ENCODE measurements at places on chromosomes 6 and 20. TPM values are rescaled to one million over a fixed set of nuclear protein-coding genes. Genes with fewer than 3 reads are reported as not detected.

LY6G5B gene
- total RNA-seq: 4.3 TPM

DNA sequence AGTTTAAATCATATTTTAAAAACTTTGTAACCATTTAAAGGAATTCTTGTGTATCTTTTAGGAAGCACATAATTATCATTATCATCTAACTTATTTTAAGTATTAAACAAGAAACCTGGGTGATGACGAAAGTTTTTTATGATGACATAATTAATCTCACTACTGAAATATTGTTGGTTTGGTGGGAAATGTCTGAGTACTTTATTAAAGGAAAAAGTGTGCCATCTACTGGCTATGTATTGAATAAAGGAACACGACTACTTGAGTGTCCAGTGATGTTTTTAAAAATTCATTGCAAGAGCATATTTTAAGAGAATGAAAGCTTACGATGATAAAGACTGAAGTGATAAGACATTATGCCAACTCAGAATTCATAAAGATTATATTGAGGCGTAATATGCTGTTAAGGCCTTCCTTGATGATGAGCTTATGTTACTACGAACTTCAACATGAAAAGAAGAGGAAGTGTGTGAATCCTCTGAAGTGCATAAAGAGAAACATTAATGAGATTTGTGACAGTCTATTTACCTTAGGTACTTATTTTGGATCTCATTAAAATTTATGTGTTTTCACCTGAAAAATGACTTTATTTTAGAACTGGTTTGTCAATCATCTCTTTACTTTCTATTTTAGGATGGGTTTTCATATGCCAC, 12.0 kb upstream of the TRMT11 start:
- DNase-seq: peak; percentile 27

FAM83D gene
- 51.8 TPM for total RNA-seq

GRCh38 chr6:14001329-14002012, 76.7 kb downstream of the RNF182 start:
- peak; percentile 99 for DNase-seq

DNA sequence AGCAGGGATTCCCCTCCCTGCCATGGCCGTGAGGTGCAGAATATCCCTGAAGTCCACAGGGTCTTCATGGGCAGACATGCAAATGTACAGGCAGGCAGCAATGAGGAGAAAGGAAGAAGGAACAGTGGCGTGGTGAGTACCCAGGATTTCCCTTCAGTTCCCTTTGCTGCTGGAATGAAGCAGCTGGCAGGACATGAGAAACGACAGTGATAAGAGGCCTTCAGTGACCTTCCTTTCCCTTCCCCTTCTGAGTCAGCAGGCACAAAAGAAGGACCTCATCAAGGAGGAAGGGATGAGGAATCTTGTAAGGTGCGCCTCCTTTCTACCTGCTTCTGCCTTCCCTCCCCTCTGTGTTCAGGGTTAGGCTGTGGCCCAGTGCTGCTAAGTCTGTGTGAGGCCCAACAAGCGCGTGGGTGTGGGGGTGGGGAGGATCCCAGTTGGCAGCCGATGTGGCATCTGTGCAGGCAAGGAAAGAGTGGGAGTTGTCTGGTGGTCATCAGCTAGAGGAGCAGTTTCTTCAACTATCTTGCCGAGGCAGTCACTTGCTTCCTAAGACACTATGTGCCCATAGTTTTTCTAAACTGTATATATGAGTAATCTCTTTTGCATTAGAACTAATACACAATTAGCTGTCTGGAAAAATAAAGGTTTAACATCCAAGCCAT, 29.5 kb upstream of the FBXO9 start:
- DNase-seq: no peak

DNA sequence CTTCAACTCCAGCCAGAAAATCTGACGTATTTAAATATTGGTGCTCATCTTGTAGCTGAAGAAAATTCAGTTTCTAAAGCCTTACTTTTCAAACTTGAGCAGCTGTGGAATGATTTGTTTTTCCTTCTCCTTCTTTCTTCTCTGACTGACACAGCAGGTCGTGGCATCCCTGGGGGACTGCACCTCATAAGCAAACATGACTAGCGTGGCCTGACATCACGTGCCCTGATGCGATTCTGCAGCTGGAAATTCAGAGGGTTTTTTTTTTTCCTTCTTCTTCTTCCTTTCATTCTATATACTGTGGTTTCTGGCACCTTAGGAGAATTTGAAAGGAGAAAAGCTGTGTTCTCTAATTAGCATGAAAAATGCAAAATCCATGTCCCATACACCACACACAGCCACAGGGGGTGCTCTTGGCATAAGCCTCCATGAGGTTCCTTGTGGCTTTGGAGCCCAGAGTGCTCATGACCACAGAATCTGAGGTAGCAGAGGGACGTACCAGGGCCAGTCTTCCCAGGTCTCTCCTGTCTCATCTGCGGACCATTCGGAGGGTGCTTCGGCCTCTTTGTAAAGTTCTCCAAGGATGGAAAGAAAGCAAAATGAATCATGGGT, 258.5 kb upstream of the CDH4 start:
- no peak for DNase-seq

KHDRBS2 gene
- total RNA-seq: not detected

DNA sequence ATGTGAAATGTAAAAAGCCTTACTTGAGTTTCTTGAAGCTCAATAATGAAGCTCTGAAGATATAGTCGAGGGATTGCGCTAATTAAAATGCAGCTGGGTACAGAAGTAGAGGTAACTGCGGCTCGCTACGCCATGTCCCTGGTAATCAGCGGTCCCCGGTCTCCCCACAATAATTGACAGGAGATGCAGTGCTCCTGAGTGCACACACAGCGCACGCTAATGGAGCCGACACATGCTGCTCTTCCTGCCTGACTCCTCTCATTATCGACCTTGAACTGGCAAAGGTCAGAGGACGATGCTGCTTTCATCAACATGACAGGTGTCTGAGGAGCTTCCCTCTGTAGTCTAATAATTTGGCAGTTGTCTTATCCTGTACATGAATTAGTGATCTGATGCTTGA, 365.9 kb downstream of the RNF144B start:
- DNase-seq: no peak

DNA sequence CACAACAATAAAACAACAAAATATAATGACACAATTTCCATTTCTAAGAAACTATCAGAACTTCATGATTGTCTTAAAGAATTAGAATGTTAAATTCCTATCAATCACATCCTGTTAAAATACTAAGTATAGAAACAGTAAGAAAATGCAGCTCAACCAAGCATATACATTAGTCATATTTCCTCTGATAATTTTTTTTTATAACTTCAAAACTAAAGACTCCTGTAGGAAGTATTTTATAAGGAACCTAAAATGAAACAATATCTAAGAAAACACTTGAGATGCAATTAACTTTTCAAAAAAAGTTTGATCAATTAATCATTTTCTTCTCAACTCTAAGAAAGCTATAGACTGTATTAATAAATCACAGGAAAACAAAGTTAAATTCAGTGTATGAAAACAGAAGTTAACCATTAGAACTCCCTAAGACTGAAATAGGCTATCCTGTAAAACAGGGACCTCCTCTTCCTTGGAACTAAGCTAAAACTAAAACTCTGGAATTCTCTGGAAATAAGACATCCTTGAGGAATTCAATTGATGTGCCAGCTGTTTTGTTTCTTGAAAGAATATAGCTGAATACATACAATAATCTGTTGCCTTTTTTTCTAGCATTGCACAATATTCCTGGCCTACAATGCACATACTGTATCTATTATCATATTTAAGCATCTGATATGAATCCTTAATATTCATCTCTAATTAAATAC, 19.8 kb downstream of the FKBP5 start:
- DNase-seq: no peak
